Stimulated activated CD4-positive, alpha-beta T cell treated with anti-CD3 and anti-CD28 coated beads, Interleukin-12 subunit alpha, Interleukin-12 subunit beta, amount 100 ng/mL, for 48 hours (primary cell): ENCODE measurements at places on chromosomes 6 and 20.
A peak's percentile ranks its signal among the peaks of the same experiment; 100 is the strongest.

DNA sequence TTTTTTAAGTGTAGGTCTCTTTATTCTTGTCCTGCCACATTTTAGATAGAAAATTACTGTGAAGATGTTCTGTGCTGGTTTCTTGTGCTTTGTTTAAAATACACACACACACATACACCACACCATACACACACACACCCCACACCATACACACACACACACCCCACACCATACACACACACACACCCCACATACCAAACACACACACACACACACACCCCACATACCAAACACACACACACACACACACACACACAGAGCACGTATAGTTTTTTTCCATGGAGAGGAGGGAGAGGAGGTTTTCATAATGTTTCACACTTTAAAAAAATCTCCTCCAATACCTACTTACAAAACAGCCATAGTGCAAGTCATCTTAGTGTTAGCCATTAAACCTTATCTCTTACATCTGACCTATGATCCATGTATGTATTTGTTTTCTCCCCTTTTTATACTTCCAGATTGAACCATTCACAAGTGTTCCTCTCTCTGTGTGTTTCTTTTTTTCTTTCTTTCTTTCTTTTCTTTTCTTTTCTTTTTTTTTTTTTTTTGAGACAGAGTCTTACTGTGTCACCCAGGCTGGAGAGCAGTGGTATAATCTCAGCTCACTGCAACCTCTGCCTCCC, 19.7 kb upstream of the CITED2 start:
- no peak for DNase-seq

DNA sequence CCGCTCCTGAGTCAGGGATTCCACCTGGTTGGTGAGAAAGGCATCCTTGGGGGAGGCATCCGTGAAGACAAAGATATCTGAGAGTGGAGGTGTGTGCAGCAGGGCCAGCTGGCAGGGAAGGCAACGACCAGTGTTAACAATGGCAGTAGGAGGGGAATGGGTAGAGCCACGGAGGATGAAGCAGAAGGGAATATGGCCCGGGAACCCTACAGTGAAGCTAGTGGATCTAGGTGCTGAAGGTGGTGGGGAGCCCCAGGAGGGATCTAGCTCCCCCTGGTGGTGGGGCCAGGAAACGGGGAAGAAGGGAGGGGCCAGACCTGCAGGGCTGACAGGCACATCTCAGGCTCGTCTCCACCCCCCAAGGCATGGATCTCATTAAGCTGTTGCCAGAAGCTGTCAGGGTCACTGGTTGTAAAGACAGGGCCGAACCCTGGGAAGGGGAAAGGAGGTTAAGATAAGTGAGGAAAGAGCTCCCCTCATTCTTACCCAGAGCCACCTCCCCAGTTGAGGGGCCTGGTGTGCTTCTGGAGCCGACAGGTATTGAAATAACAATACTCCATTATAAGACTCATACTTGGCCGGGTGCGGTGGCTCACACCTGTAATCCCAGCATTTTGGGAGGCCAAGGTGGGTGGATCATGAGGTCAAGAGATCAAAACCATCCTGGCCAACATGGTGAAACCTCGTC, 7.3 kb downstream of the VWA7 start:
- peak; percentile 74 for DNase-seq

GRCh38 chr6:34985236-34985635, 96.2 kb downstream of the ANKS1A start:
- DNase-seq = no peak

DNA sequence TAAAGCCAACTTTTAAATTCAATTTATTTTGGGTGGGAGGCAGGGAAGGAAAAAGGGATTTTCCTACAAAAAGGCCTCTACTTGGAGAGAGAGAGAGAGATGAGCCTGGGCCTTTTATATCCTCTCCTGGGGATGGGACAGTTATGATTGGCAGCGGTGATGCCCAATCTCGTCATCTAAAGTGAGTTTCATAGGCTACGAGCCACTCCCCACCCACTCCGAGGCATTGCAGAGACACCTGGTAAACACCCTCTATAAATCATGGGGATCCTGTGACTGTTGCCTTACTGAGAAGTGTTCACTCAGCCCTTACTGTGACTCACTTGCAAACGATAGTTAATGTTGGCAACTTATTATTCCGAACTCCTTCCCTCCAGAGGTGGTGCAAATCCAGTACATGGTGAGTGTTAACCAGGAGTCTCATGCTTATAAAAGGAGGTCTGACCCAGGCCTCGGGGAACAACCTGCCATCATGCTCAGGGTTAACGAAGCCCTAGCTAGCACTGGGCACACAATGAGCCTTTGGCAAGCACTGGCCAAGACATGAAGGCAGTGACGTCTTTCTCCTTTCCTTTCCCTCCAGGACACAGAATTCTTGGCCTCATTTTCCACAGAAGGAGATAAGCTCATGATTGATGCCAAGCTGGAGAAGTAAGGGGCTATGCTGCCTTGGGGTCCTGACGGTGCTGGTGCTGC, 20.5 kb downstream of the BPIFB4 start:
- no peak for DNase-seq

- DNase-seq = no peak
Observed at GRCh38 chr6:48426636-48427035, 315.6 kb upstream of the PTCHD4 start.

GRCh38 chr6:1770968-1771723, 161.4 kb downstream of the FOXC1 start:
- peak; percentile 24 for DNase-seq

- DNase-seq = no peak
Observed at GRCh38 chr20:41509316-41510200, 108.6 kb downstream of the CHD6 start.

- DNase-seq = peak; percentile 64
Observed at GRCh38 chr6:15023448-15023847, 222.4 kb upstream of the JARID2 start.

- DNase-seq = no peak
Observed at GRCh38 chr6:7687145-7688111, 38.5 kb upstream of the BMP6 start.

DNA sequence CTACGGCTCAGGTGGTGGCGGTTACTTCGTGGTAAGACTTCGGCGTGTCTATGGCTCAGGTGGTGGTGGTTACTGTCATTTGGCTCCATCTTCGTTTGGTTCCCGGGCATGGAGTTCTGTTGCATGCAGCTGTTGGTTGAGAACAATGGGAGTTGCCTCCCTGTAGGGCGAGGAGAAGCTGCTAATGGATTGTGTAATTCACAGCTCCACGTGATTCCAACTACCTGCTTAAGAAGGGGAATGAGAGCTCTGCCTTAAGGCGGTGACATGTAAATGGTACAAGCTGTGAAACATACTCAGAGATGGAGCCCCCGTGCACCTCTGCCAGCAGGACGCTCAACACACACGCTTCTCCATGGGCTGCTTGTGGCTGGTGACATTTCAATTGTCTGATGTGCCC, 12.4 kb upstream of the DACT2 start:
- no peak for DNase-seq

- no peak for DNase-seq
Observed at GRCh38 chr6:137210903-137211302, 8.3 kb downstream of the IFNGR1 start.
